ENCODE measurements at places on chromosomes 11 and 22.

DNA sequence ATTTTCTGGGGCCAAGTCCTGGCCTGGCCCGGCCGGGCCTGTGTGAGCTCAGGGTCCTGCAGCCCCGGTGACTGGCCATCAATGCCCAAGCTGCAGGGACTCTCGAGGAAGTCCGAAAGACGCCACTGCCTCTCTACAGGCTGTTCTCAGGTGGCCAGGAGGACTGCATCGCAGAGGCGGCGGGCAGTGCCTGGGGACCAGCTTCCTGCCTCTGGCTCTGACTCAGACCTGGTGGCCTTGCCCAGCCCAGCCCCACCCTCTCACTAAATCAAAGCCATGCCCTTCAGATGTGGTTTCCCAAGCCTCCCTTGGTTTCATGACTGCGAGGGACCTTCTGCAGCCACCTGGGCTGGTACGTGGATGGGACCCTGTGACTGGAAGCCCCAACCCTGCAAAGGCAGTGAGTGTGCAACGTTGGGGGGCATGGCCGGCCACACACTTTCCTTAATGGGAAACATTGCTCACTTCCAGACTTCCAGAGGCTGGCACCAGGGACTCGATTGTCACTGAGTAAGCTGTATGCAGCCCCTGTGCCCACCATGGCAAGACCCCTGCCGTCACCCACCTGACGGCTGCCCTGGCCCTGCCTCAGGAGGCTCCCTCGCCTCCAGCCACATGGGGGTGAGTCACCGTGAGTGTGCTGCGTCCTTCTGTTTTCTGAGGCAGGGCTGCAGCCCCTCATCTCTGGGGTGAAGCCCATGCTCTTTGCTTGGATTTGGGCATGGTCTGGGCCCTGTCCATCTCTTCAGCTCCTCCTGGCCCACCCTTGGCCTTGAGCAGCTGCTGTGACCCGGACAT is 6.0 kb upstream of the FGF3 start:
- no peak for DNase-seq

- DNase-seq = no peak
Measured at GRCh38 chr11:113110046-113110445, 148.8 kb downstream of the NCAM1 start.

- no peak for DNase-seq
Measured at GRCh38 chr11:34604145-34604544, 16.7 kb upstream of the EHF start.

- peak; percentile 31 for DNase-seq
Measured at GRCh38 chr22:30947816-30948454, 20.6 kb downstream of the MORC2 start.

DNA sequence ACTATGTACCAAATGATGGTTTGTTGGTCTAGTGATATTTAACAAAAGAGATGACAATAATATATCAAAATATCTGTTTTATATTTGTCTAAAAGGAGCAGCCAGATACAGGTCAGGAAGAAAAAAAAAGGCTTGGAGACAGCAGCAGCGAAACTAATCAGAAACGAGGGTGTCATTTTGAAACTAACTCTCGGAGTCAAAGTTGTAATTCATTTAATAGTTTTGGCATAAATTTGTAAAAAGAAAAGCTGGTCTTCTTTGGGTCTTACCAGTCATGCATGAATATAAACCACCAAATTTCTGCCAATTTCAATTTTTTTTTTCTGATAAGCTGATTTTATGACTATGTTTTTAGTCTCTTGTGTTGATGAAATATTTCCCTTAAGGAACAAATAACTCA is 25.5 kb downstream of the NPAT start:
- no peak for DNase-seq

- DNase-seq = no peak
Measured at GRCh38 chr22:26444777-26445176, 15.7 kb downstream of the ASPHD2 start.

DNA sequence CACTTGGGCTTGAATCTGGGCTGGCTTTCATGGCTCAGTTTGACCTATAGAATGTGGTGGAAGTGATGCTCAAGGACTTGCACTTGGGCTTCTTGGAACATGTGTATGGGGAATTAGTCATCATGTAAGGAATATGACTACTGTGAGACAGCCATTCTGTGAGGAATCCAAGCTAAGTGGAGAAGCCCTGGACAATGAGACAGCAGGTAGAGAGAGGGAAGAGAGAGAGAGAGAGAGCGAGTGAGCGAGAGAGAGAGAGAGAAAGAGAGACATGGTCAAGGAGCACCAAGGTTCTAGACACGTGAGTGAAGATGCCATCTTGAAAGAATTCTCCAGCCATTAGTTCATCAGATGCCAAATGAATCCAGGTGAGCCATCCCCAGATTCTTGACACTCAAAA is 261.6 kb upstream of the SORL1-AS1 start:
- no peak for DNase-seq

GRCh38 chr22:19940536-19941364 is 822 bp upstream of the COMT start:
- no peak for DNase-seq

- DNase-seq = no peak
Measured at GRCh38 chr11:115126515-115127208, 377.6 kb downstream of the CADM1 start.

DNA sequence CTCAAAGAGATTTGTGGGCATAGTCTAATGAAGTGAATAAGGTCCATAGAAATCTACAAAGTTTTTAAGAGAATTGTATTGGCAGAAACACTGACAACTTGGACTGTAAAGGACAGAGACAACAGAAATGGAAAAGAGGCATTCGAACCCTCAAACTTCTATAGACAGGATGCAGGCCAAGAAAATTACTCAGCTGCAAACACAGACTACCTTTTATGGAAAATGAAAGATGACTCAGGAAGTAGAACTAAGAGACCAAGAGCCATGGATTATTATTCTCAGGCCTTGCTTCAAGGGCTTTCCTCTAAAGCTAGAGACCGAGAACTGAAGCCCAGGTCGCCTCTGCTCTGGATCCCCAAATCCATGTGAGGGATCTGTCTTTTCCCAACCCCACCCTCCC is 3.8 kb upstream of the PELI3 start:
- no peak for DNase-seq

- DNase-seq = no peak
Measured at GRCh38 chr11:29452146-29452545, 564.7 kb downstream of the KCNA4 start.

GRCh38 chr11:85694385-85694980 is 8.5 kb upstream of the CCDC89 start:
- peak; percentile 49 for DNase-seq

DNA sequence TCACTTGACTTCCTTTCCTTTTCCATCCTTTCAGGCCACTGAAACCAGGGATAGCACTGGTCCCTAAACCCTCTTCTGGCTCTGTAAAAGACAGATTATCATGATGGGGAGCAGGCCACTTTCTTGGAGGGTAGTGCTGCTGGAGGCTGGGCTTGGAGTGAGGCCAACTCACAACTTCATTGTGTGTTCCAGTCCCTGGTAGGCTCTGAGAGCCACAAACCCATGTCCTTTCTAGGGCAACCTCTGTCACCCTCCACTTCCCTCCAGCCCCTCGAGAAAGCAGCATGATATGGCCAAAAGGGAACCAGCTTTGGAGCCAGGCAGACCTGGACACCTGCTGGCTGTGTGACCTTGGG is 2.3 kb downstream of the TKFC start:
- DNase-seq = no peak

DNA sequence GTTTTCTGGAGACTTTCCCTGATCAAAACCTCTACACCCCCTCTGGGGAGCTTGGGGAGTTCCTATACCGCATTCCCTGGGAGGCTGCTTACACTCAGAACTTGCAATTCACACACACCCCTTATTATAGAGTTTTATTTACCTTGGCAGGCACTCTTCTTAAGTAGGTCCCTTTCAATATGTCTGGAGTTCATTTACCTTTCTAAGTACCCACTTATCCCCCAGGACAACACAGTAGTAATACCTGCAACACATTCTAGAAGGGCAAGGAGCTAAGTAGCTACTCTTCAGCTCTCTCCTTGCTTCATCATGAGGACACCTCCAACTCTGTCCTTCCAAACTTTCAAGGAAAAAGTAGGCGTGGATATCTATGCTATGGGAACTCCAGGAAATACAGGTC is 127.8 kb upstream of the ANO3 start:
- DNase-seq = no peak

- DNase-seq = no peak
Measured at GRCh38 chr11:24833573-24833972, 336.7 kb downstream of the LUZP2 start.

- DNase-seq = no peak
Measured at GRCh38 chr11:721247-721740, 15.3 kb downstream of the EPS8L2 start.

DNA sequence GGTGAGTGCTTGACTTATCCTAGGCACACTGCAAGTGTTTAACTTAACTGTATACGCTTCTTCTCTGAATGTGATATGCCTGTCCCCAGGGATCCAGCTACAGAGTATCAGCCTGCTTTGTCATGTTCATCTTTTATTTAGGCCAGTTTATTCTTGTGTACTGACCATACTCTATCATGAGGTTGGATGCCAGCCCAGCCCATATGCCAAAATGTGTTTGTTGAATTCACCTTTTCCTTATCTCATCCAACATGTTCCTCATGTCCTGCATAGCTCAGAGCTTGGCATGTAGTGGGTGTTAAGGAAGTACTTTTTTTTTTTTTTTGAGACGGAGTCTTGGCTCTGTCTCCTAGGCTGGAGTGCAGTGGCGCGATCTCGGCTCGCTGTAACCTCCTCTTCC is 116.2 kb downstream of the NCAM1 start:
- no peak for DNase-seq

DNA sequence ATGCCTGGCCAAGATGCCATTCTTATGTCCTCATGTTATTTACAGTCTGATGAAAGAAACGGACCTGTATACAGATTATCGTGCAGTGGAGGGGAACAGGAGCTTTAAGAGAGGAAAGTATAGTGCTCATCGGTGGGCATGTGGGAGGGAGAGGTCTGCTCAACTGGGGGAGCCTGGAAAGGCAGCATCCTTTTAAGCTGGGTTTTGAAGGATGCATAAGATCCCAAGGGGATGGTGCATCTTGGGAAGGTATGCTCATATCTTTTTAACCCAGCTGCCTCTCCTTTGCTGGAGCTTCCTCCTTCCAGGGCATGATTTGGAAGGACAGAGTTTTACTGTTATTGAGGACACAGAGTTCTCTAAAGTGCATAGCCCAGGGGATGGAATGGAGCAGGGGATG is 34.8 kb downstream of the MIAT start:
- DNase-seq = no peak

- no peak for DNase-seq
Measured at GRCh38 chr11:86469491-86470388, 95.1 kb downstream of the CCDC81 start.

DNA sequence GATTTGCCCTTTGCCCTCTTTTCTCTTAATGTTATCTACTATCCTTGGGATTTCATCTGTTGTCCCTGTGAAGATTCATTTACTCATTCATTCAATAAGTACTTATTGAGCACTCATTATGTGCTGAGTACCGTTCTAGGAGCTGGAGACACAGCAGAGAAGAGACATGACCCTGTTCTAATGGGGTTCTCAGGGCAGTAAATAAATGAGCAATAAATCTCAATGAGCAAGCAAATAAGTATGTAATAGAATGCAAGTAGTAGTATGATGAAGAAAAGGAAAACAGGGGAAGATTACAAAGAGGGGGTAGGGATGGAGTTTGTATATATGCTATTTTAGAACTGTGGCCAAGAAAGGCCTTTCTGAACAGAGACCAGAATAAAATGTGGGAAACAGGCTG is 34.2 kb upstream of the NRIP3 start:
- DNase-seq = no peak

DNA sequence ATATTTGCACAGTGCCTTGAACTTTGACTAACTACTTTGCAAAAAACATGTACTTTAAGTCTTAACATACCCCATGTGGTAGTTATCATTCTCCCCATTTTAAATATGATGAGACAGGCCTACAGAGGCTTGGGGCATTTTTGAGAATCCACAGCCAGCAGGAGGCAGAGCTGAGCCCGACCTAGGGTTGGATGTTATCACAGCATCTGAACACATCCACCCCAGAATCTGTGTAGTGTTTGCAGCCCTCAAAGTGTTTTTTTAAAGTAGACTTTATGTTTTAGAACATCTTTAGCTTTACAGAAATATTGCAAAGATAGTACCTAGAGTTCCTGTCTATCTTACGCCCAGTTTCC is 17.6 kb downstream of the OTOG start:
- no peak for DNase-seq

GRCh38 chr11:63621071-63621470 is 6.8 kb upstream of the PLAAT3 start:
- no peak for DNase-seq

DNA sequence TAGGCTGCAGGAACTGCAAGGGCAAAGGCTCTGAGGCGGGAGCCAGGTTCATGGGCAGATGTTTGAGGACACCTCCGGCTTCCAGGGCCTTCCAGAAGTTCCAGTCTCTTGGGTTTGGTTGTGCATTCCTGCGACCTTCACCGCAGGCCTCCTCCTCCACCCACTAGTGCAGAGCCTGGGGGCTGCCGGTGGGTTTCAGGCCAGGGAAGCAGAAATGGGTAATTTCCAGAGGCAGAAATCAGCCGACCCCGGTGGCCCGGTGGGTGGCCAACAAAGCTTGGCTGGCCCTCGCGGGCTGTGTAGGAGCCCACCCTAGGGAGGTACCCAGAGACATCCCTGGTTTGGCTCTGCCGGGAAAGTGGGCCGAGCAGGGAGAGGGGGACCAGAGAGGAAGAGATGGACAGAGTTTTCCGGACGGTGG is 417 bp upstream of the PHETA2 start:
- no peak for DNase-seq
